AG04449 (cell line): ENCODE measurements at places on chromosomes 7 and 10.

DNA sequence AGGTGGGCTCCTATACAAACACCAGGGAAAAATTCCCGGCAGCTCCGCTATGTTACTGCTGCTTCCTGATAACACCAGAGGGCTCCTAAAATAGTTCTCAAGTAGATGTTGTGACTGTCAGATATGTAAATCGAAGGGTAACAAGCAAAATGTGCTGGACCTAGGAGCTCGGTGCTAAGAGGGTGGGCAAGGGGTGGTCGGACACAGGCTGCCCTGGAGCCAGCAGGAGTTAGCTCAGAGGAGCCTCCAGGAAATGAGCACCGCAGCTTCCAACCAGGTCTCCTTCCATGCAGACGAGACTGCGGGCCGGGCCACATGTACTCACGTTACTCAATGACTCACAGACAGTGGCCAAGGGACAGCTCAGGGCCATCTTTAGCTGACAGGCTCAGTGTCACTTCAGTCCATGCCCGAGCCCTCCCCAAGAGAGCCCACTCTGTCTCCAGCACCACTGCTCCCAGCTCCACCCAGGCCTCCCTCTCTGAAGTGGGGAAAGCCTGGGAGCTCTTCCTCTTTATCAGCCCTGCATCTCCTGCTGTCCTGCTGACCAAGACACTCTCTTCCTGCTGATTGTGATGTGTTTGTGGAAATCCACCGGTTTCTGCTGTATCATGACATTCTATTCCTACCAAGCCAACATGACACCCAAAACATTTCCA, 37.2 kb upstream of the TMEM273 start:
- DNase-seq = no peak

- peak; percentile 33 for DNase-seq
Measured at GRCh38 chr10:34655286-34656170, 159.6 kb downstream of the PARD3 start.

DNA sequence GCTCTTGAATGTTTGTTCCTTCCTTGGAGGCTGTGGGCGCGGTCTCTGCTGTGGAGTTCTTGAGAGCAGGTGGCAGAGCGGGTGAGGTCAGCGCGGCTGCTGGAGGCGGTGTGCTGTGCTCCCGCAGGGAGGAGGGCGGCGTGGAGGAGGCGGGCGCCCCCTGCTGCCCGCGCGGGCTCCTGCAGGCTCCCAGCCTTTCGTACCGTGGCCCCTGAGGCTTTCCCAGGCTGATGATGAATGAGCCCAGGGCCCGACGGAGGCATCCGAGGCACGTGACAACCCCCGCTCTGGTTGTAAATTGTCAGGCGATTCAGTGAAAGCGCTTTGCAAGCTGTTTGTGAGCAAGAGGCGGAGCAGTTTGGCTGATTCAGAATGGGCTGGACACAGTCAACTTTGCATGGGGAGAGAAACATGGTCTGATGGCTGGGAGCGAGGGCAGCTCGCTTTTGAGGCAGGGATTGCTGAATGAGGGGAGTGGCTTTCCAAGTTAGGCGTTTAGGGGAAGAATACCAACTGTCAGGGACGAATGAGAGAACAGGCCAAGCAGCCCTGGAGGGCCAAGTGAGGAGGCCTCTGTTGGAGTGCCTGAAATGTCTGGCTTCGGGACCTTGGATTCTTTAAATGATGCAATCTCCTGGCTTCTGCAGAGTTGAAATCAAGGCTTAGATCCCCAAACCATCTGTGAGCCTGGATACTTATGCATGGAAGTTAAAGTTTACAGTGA, 46.6 kb downstream of the CDHR3 start:
- peak; percentile 92 for DNase-seq

DNA sequence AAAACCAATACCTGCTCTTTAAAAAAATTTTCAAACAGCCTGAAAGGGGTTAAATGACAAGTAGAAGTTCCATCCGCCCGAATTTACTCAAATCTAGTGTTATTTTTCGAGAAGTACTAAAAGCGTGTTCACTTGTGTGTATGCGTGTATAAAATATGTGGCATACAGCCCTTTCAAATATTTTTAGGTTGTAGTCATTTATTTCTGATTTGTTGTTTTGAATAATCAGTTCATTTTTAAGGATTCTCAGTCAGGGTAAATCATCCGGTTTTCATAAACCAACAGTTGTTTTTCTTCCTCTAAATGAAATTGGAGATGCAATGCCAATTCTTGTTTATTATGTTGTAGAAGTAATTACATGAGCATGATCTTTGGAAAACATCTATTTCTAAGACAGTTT, 6.9 kb upstream of the SUN1 start:
- DNase-seq = no peak

- no peak for DNase-seq
Measured at GRCh38 chr10:90775351-90776028, 82.3 kb downstream of the HTR7 start.

DNA sequence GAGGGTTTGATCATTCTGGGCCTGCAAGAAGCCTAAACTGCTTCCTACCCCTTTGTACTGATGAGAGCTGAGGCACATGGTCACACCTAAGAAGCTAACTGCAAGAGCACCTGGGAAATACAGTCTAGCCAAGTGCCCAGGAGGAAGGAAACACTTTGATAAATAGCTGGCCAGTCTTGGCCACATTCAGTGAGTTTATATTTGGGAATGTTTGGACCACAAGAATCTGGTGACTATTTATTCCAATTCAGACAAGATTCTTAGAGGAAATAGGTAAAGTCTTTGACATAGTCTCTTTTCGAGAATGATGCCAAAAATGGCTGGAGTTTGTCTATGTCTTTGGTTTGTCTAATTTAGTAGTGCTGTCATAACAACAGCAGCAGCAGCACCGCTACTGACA, 213.6 kb downstream of the KIF20B start:
- DNase-seq = no peak

GRCh38 chr10:77671594-77672252, 34.1 kb upstream of the KCNMA1 start:
- no peak for DNase-seq

GRCh38 chr7:129655811-129656210, 44.3 kb downstream of the NRF1 start:
- no peak for DNase-seq

- peak; percentile 31 for DNase-seq
Measured at GRCh38 chr10:101879456-101880231, 36.0 kb upstream of the KCNIP2 start.

DNA sequence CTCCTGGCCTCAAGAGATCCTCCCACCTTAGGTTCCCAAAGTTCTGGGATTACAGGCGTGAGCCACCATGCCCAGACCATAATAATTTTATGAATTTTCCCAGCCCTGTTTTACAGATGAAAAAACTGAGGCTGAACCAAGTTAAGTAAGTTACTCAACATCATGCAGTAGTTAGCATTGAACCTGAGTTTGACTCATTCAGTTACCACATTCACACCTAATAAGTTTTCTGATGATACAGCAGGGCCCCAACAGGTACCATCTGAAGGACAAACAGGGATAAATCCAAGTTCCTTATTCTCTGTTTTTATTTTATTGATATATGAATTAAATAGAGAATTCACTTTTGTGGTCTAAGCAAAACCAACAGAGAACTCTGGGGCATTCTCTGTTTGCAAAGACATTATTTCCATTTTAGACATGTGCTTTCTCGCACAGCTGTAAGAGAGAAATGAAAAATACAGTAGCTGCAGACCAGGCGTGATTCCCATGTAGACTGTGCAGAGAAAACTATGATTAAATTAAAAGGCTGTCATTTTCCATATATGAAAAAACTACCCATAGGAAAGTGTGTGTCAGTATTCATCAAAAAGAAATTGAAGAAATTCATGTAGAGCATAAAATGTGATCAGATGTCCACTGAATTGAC, 26.6 kb downstream of the APBB1IP start:
- DNase-seq = no peak

DNA sequence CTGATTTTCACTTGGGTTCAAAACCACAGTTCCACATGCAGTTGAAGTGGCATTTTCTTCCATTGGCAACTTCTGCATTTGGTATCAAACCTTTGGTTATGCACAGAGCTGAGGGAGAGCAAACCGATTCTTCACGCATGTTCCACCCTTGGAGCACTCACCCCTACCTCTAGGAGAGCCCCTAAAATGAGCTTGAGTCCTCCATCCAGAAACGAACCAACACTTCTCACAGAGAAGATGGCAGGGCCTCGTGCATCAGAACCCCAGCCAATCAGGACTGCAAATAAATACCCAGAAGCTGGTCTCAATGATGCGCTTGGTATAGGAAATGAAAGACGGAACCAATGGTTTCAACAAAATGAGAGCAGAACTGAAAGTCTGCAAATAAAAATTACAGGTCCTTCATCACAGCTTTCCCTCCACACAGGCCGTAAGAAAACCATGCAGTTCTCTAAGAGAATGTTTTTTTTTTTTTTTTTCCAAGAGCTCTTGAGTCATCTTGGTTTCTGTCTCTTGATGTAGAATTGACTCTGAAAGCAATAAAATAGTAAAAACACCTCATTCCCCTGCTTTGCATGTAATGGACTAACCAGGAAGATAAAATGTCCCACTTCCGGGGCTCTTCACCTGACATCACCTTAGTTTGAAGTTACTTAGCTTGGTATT, 23.9 kb downstream of the KLF6 start:
- no peak for DNase-seq

DNA sequence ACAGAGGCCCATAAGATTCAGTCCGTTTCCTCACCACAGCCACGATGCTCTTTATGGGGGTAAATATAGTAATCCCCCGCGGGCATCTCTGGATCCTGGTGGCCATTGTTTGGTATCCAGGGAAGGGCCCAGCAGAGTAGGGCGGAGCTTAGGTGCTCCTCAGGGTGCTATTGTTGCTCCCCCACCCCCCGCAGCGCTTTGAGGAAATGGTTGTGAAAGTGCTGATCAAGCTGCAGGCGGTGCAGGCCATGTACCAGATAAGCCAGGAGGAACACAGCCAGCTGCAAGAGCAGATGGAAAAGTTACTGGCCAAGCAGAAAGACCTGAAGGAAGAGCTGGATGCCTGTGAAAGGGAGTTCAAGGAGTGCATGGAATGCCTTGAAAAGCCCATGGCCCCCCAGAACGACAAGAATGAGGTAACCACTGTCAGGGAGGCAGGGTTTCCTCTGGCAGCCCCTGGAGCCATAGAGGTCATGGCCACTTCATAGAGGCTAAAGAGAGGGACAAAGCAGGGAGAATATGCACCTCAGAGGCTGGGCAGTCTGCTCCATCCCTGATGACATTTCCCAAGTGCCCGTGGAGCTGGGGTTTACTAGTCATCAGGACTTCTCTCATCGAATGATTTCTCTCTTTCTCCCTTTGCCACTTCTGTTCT, 17.6 kb upstream of the FLNC start:
- DNase-seq = no peak

DNA sequence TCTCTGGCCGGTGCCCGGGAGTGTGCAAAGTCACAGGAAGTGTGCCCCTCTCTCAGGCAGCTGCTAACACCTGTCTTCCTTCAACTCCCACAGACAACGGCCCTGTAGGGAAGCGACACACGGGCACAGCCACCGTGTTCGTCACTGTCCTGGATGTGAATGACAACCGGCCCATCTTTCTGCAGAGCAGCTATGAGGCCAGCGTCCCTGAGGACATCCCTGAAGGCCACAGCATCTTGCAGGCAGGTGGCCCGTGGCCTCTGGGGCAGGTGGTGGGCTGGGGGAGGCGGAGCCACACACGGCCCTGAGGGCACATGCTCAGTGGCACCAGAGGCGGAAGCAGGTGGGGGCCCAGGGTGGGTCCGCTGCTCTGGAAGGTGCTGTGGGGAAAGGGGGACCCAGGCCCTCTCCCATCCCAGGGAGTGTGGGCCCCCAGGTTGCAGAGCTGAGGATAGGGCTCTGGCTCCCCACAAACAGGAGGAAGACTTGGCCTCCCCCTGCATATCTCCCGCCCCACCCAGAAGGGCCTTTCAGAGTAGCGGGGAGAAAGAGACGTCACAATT, 6.9 kb downstream of the C10orf105 start:
- DNase-seq = no peak

DNA sequence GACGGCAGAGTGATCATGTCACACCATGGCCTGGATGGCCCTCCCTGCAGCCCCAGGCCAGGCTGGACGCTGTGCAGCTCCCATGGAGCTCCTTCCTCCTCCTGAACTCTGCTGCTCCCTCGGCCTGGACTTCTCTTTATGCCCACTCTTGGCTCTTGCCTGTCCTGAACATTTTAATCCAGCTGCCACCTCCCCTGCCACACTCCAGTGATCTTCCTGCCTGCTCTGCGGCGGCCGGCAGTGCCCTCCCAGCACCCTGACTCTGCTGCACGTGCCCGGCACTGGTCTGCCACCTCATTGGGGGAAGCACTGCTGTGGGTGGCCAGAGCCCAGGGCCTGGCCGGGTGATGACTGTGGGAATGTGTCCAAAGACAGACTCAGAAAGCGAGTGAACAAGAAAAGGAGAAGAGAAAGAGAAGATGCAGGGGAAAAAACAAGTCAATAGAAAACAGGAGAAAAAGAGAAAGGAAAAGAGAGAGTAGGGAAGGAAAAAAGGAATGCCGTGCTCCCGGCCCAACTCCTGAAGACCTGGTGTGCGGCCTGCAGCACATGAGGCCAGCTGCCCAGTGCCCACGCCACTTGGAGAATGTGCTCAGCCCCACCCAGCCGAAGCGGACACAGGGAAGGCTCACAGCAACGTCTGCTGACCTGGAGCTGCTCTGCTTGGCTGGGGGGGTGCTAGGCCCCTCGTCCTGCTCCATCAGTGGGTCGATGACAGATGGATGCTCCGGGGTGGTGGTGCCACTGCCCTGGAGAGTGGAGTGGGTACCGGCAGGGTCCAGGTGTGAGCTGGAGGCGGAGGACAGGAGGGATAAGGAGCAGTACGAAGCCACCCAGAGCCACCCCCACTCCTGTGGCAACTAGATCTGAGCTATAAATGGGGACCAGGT, 115.9 kb downstream of the DLG5 start:
- no peak for DNase-seq
